Naive thymus-derived CD4-positive, alpha-beta T cell (primary cell): ENCODE measurements at places on chromosomes 4 and X. TPM values are rescaled to one million over a fixed set of nuclear protein-coding genes. Genes with fewer than 3 reads are reported as not detected.

Gene PNCK
- polyA plus RNA-seq = not detected

Gene SLIT2
- not detected for polyA plus RNA-seq

DNA sequence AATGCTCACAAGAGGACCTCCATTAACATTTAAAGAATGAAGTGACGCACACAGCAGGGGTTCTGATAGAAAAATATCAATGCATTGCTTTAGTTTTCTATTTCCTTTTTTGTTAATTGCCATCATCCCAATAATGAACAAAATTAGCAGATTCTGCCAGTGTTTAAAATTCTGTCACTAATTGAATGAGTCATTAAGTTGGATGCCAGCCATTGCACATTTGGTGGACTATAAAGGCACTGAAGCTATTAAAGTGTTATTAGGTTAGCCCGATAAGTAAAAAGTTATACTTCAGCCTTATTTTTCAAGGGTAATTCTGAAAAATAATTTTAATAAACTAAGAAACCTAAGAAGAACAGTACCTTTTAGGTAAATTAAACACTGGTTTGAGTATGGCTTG lies 53.1 kb downstream of the MAP3K15 start:
- no peak for DNase-seq

DNA sequence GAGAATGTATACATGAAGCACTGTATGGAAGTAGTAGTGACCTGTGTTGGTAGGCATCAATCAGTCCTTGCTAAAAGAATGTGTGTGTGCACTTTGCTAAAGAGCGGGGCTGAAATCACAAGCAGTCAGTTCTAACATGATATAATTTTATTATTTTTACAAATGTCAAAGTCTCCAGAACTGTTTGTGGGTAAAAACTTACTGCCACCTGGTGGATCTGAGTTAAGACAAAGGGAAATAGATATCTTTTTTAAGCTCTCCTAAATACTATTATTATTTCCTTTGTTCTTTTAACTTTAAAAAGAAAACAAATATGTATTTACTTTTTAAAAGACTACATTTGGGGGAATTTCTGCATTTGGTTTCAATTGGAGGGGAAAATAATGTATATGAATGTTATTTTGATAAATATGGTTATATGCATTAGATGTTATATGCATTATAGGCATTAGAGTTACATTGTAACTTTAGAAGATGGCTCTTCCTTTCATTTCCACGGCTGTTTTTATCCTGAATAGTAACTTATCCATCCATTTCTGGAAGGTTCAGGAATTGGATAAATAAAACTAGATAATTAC lies 7.8 kb upstream of the CLOCK start:
- DNase-seq = peak; percentile 36

DNA sequence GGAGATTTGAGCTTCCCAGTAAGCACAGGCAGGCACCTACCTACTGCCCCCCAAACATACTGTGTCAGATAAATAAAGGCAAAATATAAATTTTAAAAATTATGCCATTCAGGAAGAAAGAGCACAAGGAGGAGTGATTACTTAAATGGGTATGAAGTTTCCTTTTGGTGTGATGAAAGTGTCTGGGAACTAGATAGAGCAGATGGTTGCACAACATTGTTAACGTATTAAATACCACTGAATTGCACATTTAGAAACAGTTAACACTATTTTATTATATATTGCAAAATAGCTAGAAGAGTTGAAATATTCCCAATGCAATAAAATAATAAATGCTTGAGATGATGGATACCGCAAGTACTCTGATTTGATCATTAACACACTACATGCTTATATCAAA lies 374.7 kb upstream of the FGF13 start:
- DNase-seq = no peak

GRCh38 chr4:175440786-175441185 lies 371.3 kb downstream of the GPM6A start:
- DNase-seq = no peak

GRCh38 chrX:148363471-148364235 lies 136.8 kb upstream of the AFF2 start:
- no peak for DNase-seq

DNA sequence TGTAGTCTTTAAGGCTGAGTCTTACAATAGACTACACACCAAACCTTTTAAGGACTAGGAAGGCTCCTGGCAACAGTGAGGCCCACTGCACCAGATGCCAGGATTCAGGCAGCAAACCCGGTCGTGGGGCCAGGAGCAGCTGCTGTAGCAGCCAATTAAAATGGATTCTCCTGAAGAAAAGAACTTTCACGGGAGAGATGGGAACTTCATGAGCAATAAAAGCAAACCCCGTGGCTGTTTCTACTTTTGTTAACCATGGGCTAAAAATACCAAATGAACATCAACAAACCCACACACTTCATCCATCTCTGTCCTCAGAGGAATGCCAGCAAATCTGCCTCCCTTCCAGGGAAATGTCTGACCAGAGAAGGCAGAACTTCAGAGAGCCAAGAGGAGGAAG lies 101.4 kb downstream of the BTC start:
- DNase-seq = no peak

GRCh38 chr4:101527188-101527587 lies 179.9 kb upstream of the PPP3CA start:
- peak; percentile 61 for DNase-seq

DNA sequence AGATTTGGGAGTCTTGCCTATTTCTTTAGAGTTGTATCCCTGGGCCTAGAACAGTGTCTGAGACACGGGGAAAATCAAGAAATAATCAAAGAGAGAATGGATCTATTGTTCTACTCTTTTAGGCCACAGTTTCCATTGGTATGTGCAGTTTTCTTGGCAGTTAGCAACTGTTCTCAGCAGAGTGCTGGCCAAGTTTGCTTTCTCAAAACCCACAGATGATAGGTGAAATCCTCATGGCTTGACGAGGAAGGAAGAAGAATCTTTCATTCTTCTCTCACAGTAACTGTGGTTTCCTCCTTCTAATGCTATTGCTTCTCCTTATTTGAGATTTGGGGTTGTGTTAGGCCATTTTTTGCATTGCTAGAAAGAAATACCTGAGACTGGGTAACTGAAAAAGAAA lies 42.2 kb downstream of the AGA start:
- no peak for DNase-seq

DNA sequence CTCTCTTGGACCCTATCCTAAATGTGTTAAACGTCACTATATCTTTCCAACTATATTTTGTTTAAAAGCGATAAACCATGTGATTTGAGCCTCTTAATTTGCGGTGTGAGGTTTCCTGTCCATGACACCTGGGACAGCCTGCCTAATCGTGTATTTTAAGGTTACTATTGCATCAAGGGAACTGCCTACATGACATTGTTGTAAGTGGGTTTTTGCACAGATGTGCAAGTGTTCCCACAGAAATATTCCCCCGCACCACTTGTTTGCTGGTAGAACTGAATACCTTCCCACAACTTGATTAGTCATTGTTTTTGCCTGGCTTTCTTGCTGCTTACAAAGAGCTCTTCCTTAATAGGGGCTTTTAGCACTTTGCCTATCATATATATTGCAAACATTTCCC lies 5.1 kb upstream of the FAM184B start:
- DNase-seq = no peak
